ENCODE measurements at places on chromosomes 4 and X.

DNA sequence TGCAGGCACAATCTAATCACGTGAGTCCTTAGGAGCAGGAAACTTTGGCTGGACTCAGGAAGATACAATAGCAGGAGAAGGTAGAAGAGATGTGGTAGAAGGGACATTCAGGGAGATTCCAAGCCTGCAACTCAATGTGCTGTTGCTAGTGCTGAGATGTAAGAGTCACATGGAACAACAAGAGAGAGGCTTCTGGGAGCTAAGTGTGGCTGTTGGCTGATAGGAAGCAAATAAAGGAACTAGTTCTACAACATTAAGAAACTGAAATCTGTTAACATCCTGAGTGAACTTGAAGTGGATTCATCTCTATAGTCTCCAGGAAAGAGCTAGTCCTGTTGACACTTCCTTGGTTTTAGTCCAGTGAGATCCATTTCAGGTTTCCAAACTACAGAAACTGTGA, 1207.4 kb downstream of the ADGRL3 start:
- no peak for DNase-seq

- DNase-seq = no peak
These were observed 199.3 kb upstream of the FAT4 start for GRCh38 chr4:125115476-125115875.

GRCh38 chr4:5340991-5341451, 289.7 kb downstream of the STK32B start:
- DNase-seq = no peak

GRCh38 chr4:13903061-13903460, 275.5 kb upstream of the BOD1L1 start:
- no peak for DNase-seq

GRCh38 chrX:8048466-8048865, 121.3 kb upstream of the PNPLA4 start:
- DNase-seq = no peak

DNA sequence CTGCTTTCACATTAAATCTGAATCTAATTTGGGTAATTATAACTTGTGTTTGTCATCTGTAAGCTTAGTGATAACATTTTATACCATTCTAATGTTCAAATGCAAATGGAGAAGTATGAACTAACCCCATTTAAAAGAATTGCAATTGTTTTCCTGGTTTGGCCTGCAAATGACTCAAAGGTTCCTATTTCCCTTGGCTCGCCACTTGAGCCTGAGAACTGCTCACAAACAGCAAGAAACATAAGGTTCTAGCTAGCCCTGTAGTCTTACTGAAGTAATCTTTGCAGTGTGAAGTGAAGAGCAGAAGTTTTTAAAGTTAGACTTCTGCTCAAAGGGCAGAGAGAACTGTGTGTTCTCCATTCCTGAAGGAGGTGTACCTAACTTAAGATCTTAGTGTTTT, 27.2 kb downstream of the UPRT start:
- no peak for DNase-seq

DNA sequence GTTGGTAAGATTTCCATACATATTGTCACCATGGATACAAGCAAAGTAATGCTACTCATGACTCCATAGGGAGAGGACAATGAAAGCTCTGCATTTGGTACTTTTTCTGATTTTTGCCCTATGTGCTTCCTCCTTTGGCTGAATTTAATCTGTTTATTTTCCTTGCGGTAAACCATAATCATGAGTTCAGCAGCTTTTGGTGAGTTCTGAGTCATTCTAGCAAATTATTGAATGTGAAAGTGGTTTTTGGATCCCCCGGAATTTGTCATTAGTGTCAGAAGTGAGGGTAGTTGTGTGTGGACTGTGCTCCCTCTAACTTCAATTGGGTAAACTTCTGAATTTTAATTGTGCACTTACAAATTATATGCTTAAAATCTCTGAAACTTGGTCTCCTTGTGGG, 170.3 kb downstream of the MOSPD2 start:
- DNase-seq = no peak

GRCh38 chr4:62661821-62662220, 1461.7 kb downstream of the ADGRL3 start:
- no peak for DNase-seq

- DNase-seq = no peak
These were observed 31.9 kb downstream of the CASP6 start for GRCh38 chr4:109671350-109671749.

DNA sequence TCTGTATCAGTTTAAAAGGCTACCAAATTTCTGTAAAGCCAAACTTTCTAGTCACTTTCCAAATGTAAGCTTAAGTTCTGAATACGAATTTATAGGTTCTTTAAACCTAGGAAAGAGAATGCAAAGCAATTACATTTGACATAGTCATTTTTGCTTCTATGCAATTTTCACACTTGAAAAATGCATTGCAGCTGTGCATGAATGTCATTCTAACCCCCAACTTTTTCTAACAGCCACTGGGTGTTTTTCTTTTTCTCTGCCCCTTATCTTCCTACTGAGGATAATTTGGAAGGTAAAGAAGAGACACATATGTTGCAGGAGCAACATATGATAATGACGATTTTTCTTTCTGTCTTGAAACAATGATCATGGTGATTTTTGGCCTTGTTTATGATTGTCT, 537.5 kb downstream of the SPRY1 start:
- no peak for DNase-seq

DNA sequence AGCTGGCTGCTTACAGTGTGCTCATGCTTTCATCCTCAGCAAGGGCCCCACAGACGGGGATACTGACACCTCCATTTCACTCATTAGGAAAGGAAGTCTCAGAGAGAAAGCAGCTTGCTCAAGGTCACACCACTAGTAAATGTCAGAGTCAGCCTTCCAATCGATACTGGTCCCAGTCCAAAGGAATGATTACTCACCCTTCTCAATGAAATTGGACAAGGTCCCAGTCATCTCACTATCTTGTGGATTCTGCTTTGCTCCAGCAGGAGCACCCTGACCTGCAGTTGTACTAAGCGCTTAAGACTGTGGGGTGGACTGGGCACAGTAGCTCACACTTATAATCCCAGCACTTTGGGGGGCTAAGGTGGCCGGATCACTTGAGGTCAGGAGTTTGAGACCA, 132.2 kb upstream of the SLC34A2 start:
- DNase-seq = no peak

GRCh38 chr4:125573368-125573767, 258.6 kb downstream of the FAT4 start:
- DNase-seq = no peak

DNA sequence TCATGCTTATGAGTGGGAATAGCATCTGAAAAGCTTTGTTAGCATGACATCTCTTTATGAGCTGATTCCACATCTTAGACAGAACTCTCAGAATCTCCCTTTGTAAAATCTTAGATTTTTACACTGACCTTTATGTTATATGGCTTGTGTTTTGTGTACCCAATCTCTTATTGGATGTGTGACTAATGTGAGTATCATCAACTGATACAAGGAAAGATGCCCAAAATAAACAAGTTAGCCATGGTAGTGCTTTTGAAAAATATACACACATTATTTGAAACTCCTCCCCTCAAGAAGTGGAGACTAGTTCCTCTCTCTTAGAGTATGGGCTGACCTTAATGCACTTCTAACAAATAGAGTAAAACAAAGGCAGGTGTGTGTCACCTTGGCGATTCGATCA, 160.1 kb upstream of the NRK start:
- no peak for DNase-seq

- DNase-seq = no peak
These were observed 15.3 kb downstream of the PDK3 start for GRCh38 chrX:24480400-24480865.

- DNase-seq = no peak
These were observed 211.9 kb upstream of the HS3ST1 start for GRCh38 chr4:11640584-11640983.

Data from HAP-1 (cell line).